ENCODE measurements at places on chromosomes 11 and 22.

DNA sequence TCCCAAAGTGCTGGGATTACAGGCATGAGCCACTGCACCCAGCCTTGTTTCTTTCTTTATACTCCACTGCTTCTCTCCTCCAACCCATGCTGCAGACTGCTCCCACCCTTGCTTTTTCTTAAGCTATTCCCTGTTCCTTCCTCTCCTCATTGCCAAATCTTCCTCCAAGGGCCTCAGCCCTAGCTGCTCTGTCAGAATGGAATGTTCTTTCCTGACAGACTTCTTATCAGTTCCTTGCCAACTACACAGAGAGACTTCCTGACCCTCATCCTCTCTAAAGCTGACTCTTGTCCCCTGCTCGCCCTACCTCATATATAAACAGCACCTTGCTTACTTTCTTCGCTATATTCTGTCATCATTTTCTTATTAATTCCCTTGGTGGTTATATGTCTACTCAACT is 16.9 kb upstream of the PIK3C2A start:
- DNase-seq = no peak

GRCh38 chr11:8223513-8223900 is 40.2 kb downstream of the LMO1 start:
- no peak for DNase-seq

GRCh38 chr11:16912692-16913111 is 101.5 kb downstream of the PLEKHA7 start:
- DNase-seq = no peak

GRCh38 chr11:36311926-36312595 is 16.0 kb downstream of the PRR5L start:
- no peak for DNase-seq

DNA sequence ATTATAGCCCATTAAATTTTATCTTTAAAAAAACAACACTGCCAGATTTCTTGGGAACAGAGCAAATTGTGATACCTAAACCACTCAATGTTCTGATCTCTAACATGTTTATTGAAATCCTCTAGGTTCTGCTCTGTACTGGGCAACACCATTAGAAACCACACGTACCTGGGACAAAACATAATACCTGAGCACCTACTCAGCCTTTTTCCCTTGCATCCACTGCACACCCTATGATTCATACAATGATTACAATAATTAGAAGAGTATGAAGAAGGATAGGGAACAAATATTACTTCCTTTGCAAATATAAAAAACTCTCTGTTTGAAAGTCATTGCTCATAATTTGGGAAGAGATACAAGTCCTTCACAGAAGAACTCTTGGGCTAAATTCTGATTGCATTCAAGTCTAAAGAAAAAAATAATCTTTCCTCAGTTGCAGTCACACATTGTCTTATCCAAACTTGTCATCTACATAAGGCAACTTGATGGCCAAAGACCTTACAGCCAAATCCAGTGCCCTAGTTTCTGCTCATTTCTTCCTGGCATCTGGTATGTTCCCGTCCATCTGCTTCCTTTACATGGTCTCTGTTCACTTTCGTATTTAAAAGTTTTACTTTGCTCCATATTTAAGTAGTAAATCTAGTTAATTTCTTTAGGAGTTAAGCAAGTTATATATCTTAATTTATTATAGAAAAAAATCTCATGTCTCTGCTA is 407.4 kb downstream of the LRRC4C start:
- no peak for DNase-seq

GRCh38 chr11:93905384-93905783 is 55.0 kb upstream of the VSTM5 start:
- no peak for DNase-seq

DNA sequence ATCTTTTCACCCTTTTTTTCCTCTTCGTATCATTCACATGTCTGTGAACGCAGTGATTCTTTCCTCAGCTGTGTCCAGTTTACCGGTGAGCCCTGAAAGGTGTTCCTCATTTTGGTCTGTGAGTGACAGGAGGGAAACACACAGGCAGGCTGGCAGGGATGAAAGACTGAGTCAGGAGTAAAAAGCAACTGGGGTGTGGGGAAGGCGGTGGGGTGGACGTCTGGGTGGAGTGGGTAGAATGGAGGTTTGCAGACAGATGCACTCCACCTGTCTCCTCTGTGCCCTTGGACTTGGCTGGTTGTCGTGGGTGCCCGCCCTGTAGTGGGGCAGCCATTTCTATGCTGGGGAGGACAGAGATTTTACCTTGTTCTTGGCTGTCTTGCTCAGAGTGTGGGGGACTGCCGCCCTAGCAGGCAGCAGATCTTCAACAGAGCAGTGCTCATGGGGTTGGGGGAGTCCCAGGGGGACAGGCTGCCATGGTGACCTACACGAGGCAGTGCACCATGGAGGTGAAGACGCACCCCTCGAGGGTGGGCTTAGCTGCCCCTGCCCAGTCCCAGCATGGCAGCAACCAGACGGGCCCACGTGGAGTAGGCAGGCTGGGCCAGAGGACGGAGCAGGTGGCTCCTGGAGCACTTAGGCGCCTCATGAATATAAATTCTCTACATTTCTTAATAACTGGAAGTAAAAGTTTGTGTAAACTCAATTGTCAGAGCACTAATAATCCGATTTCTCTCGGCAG is 603.7 kb downstream of the TBC1D22A start:
- DNase-seq = no peak

- DNase-seq = no peak
Measured at GRCh38 chr11:32184723-32185376, 94.0 kb downstream of the RCN1 start.

- no peak for DNase-seq
Measured at GRCh38 chr11:34824425-34824824, 91.8 kb downstream of the APIP start.

DNA sequence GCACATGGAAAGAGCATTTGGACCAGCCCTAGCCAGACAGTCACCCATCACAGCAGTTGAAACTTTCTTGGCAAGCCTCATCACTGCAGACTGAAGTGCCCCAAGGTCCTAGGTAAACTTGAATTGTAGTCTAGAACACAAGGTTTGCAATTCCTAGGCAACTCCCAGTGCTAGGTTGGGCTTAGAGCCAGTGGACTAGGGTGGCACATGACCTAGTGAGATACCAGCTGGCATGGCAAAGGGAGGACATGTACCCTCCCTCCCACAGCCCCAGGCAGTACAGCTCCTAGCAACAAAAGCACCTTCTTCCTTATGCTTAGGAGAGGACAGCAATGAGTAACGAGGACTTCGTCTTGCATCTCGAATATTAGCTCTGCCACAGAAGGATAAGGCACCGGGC is 889.5 kb downstream of the JRKL start:
- no peak for DNase-seq

DNA sequence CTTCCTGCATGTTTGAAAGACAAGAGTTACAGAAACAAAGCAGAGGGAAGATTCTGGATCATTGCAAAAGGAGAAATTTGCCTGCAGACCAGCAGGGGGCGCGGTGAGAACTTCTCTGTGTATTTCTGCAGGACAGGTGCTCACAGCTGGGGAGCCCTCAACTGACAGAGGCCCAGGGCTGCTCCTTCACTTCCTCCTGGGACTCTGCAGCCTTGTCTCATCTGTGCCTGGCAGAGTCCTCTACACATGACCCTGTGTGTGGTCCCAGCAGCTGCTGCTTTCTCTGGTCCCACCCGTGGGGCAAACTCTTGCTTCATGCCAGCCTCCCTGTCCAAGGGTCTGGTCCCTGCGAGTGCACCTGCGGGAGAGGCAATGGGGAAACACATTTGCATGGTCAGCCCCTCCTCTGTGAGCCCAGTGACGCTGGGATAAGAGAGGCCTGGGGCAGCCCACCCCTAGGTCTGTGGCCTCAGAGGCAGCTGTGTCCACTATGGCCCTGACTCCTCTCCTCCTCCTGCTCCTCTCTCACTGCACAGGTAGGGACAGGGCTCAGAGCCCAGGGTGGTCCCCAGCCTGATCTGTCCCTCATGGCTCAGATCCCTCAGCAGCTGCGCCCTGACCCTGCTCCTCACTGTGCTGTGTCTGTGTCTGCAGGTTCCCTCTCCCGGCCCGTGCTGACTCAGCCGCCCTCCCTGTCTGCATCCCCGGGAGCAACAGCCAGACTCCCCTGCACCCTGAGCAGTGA is 43.2 kb upstream of the VPREB1 start:
- peak; percentile 45 for DNase-seq
